Small intestine (tissue), 16 donors: ENCODE measurements at places on chromosomes 2 and 18. TPM values are rescaled to one million over a fixed set of nuclear protein-coding genes. Genes with fewer than 3 reads are reported as not detected.

DNA sequence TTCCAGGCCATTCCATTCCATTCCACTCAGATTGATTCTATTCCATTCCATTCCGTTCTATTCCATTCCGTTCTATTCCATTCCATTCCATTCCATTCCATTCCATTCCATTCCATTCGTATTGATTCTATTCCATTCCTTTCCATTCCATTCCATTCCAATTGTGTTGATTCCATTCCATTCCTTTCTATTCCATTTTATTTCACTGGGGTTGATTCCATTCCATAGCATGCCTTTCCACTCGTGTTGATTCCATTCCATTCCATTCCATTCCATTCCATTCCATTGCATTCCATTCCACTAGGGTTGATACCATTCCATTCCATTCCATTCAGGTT lies 1142.3 kb downstream of the RPIA start:
- no peaks in the 10 kb centered on the region for H3K4me1 ChIP-seq
- H3K27ac ChIP-seq = no peak overlapping the region
- peak; percentile 63 for DNase-seq

GRCh38 chr2:95017071-95017501 lies 8.4 kb upstream of the MAL start:
- H3K4me1 ChIP-seq = no peaks in the 10 kb centered on the region
- no peak for DNase-seq

- no peak overlapping the region for H3K27ac ChIP-seq
- H3K36me3 ChIP-seq = no peaks in the 10 kb centered on the region
- DNase-seq = no peak
- H3K4me3 ChIP-seq = no peak overlapping the region
- H3K4me1 ChIP-seq = no peaks in the 10 kb centered on the region
- no peaks in the 10 kb centered on the region for H3K27me3 ChIP-seq
These were observed 68.7 kb upstream of the CABLES1 start for GRCh38 chr18:23066504-23067039.

DNA sequence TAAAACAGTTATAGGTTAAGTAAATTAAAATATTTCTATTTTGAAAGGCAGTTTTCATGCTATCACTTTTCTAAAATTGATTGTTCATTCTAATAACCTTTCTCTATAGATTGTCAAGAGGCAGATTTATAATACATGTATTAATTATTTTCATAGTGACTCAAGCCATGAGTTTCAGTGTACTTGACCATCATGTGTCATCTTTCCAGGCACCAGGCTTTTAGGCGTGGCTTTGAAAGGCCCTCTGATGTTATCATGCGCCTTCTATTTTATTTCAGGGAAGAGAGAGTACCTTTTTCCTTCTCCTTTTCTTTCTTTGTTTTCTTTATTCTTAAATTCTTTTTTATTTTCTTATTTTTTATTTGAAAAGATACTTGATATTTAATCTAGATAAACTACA lies 128.3 kb upstream of the ETAA1 start:
- H3K27me3 ChIP-seq = no peaks in the 10 kb centered on the region
- no peak for DNase-seq
- H3K4me3 ChIP-seq = no peak overlapping the region
- no peak overlapping the region for H3K27ac ChIP-seq

GRCh38 chr2:128693743-128694029 lies 375.0 kb upstream of the HS6ST1 start:
- no peaks in the 10 kb centered on the region for H3K4me1 ChIP-seq
- no peaks in the 10 kb centered on the region for H3K27me3 ChIP-seq
- no peaks in the 10 kb centered on the region for H3K36me3 ChIP-seq
- no peak overlapping the region for H3K4me3 ChIP-seq
- no peak for DNase-seq

DNA sequence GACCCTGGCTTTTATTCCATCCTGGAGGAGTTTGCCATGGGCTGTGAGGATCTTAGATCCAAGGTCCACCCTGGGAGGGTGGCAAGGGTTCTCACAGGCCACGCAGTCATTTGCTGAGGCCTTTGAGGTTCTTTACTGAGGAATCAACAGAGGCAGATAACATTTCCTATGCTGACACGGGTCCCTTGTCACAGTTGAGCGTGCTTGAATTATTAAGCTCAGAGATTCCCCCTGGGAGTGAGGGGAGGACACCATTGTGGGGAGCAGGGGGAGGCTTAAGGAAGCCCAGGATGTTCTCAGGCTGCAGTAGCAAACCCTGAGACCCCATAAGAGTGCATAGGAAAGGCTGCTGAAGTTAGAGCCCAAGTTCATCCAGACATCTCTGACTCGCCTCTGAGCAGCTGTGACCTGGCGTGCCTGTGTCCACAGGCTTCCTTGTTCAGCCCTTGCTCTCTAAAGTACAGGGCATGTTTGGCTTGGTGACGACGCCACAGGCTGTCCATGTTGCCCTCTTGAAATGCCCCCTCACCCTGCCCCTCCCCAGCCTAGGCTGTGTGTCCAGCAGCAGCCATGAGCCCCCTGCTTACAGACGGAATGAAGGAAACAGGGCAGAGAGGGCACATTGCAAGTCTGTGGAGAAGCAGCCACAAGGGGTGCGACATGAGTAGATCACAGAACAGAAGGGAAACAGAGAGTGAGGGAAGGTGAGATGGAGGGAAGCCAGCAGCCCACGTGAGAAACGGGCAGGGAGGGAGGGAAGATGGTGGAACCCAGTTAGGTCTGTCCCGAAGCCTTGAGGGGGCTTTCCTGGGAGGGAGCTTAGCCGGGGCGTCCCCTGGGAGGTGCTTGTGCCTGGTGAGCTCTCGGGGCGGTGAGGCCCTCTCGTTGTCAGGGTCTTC lies 34.0 kb downstream of the NAPG start:
- no peaks in the 10 kb centered on the region for H3K27me3 ChIP-seq
- peak; percentile 30 for DNase-seq
- H3K4me3 ChIP-seq = no peak overlapping the region
- H3K27ac ChIP-seq = no peak overlapping the region
- H3K4me1 ChIP-seq = no peaks in the 10 kb centered on the region
- peaks cover 22% of the 10 kb centered on the region for H3K36me3 ChIP-seq

DNA sequence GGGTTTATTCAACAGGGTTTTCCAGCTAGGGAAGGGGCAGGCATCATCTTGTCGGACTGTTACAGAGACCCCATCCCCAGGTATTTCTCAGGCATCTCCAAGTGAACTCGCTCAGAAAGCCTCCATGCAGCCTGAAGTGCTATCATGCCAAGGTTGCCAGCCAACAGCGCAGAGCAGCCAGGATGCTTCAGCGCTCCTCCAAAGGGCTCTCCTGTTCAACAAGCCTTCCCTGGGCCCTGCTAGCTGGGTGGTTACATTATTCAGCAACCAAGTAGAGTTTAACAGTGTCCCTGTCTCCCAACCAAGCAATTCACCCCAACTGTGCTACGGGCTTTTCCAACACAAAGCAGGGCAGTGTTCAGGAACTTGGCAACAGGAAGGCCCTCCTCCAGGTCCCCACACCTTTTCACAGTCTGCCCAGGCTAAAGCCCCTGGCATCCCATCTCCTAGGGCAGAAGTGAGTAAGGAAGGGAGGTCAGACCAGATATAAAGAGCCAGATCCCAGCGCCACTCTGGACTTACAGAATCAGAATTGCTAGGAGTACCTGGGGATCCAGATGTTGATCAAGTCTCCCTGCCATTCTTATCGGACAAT lies 52.9 kb downstream of the ZBTB7C start:
- H3K4me1 ChIP-seq = peaks cover 7% of the 10 kb centered on the region
- no peak overlapping the region for H3K27ac ChIP-seq
- H3K27me3 ChIP-seq = no peaks in the 10 kb centered on the region
- no peaks in the 10 kb centered on the region for H3K36me3 ChIP-seq

GRCh38 chr18:79629606-79630005 lies 50.0 kb upstream of the CTDP1 start:
- DNase-seq = no peak
- no peak overlapping the region for H3K27ac ChIP-seq
- H3K4me3 ChIP-seq = no peak overlapping the region
- H3K27me3 ChIP-seq = no peaks in the 10 kb centered on the region

The BARD1 gene
- 1.3 TPM for polyA plus RNA-seq

The GALNT5 gene
- 0.67 TPM for polyA plus RNA-seq

The BOD1L2 gene
- not detected for polyA plus RNA-seq
